LHCN-M2 (cell line): ENCODE measurements at places on chromosomes 5 and 9. TPM values are rescaled to one million over a fixed set of nuclear protein-coding genes. Genes with fewer than 3 reads are reported as not detected.

Gene C5orf52
- not detected in 2 replicates for total RNA-seq

Gene MGAT1
- total RNA-seq = 179 and 197 TPM in 2 replicates

Gene TSC1
- 23.1 and 27.4 TPM in 2 replicates for total RNA-seq

Gene SPINK7
- total RNA-seq = not detected in 2 replicates

Gene IFNK
- total RNA-seq = not detected in 2 replicates

Gene SLC25A48
- total RNA-seq = not detected in 2 replicates

Gene SYNPO
- 1.5 and 1.9 TPM in 2 replicates for total RNA-seq

Gene OTULINL
- total RNA-seq = 0.34 and 0.58 TPM in 2 replicates

Gene PCDHGB1
- total RNA-seq = 6.8 and 8.1 TPM in 2 replicates

Gene TOR4A
- total RNA-seq = 2.6 and 2.8 TPM in 2 replicates

Gene SOX30
- total RNA-seq = 0.06 TPM in 1 of 2 replicates, not detected in the other

Gene FAM169A
- 2.1 and 2.4 TPM in 2 replicates for total RNA-seq

Gene SLC25A2
- 0.17 TPM in 1 of 2 replicates, not detected in the other for total RNA-seq

Gene CTNND2
- 0.19 TPM in 1 of 2 replicates, not detected in the other for total RNA-seq

Gene RBM22
- total RNA-seq = 30.5 and 35.6 TPM in 2 replicates

Gene CAVIN4
- total RNA-seq = 2.2 and 5.2 TPM in 2 replicates

Gene NIPAL4
- not detected in 2 replicates for total RNA-seq

Gene DOK3
- 7.0 and 14.8 TPM in 2 replicates for total RNA-seq

Gene TAS2R1
- total RNA-seq = not detected in 2 replicates

Gene LCN6
- not detected in 2 replicates for total RNA-seq

Gene PIP5K1B
- not detected in 2 replicates for total RNA-seq

Gene EGR1
- total RNA-seq = 4.1 and 7.2 TPM in 2 replicates

Gene SPATA31A3
- total RNA-seq = not detected in 2 replicates

Gene IGFBPL1
- 2.8 and 6.2 TPM in 2 replicates for total RNA-seq

Gene SMIM33
- not detected in 2 replicates for total RNA-seq

Gene CENPH
- total RNA-seq = 58.3 and 67.9 TPM in 2 replicates

Gene ANKRD18A
- total RNA-seq = 0.19 and 0.34 TPM in 2 replicates

Gene EIF4E1B
- not detected in 2 replicates for total RNA-seq

Gene CYSRT1
- total RNA-seq = 4.1 and 4.4 TPM in 2 replicates

Gene ADGRV1
- total RNA-seq = 0.17 TPM in 1 of 2 replicates, not detected in the other

Gene ACOT12
- not detected in 2 replicates for total RNA-seq

Gene PCDHGA1
- 5.3 and 7.1 TPM in 2 replicates for total RNA-seq

Gene PCDHA1
- total RNA-seq = 0.06 TPM in 2 replicates

Gene SLC6A7
- total RNA-seq = not detected in 2 replicates

Gene DNM1
- total RNA-seq = 0.17 TPM in 1 of 2 replicates, not detected in the other

Gene PTGR1
- 82.7 and 89.7 TPM in 2 replicates for total RNA-seq

Gene CER1
- total RNA-seq = not detected in 2 replicates

Gene CD274
- total RNA-seq = 5.5 and 7.9 TPM in 2 replicates

Gene SLC34A3
- 0.06 TPM in 1 of 2 replicates, not detected in the other for total RNA-seq

Gene ASTN2
- total RNA-seq = 10.9 and 11.8 TPM in 2 replicates

Gene SLC6A19
- total RNA-seq = not detected in 2 replicates

Gene TMEM203
- 45.7 and 50.1 TPM in 2 replicates for total RNA-seq

Gene ASS1
- total RNA-seq = 73.1 and 116 TPM in 2 replicates

Gene CXCL14
- total RNA-seq = not detected in 2 replicates

Gene UGT3A2
- 1.1 TPM in 1 of 2 replicates, not detected in the other for total RNA-seq

Gene NSMF
- total RNA-seq = 53.7 and 64.0 TPM in 2 replicates

Gene NUDT12
- total RNA-seq = 17.2 and 19.5 TPM in 2 replicates

Gene MBLAC2
- 7.4 and 7.9 TPM in 2 replicates for total RNA-seq

Gene RETREG1
- 2.4 and 4.0 TPM in 2 replicates for total RNA-seq

Gene UGT3A1
- not detected in 2 replicates for total RNA-seq

Gene ROR2
- not detected in 2 replicates for total RNA-seq

Gene MAP1B
- 66.9 and 197 TPM in 2 replicates for total RNA-seq

Gene GMCL2
- total RNA-seq = not detected in 2 replicates

Gene SOHLH1
- not detected in 2 replicates for total RNA-seq

Gene PAEP
- not detected in 2 replicates for total RNA-seq

Gene HTR1A
- total RNA-seq = not detected in 2 replicates
